ENCODE measurements at places on chromosomes 6 and 20. TPM values are rescaled to one million over a fixed set of nuclear protein-coding genes. Genes with fewer than 3 reads are reported as not detected.
A peak's percentile ranks its signal among the peaks of the same experiment; 100 is the strongest.

Gene C6orf52
- polyA plus RNA-seq, result 12.7 TPM

Gene CRIP3
- 8.4 TPM for polyA plus RNA-seq

DNA sequence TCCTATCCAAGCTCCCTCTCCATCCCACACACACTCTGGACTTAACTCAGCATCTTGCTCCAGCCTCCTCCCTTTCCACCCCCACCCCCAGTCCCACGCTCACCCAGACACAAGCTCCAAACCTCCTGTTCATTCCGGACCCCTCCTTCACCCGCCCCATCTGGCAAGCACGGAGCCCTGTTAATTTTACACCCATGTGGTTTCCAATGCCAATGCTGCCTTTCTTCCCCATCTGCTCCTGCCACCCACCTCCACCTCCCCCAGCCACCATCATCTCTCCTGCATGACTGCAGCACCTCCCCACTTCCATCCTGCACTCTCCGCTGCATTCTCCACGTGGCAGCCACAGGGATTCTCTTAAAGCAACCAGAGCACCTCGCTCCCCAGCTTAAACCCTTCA lies 9.9 kb upstream of the CDK5RAP1 start:
- H3K36me3 ChIP-seq, result peaks cover 46% of the 10 kb centered on the region
- H3K27me3 ChIP-seq, result no peaks in the 10 kb centered on the region
- no peak for DNase-seq
- H3K4me3 ChIP-seq, result no peak overlapping the region
- H3K27ac ChIP-seq, result no peak overlapping the region
- no peaks in the 10 kb centered on the region for H3K4me1 ChIP-seq

GRCh38 chr6:33088931-33089620 lies 13.3 kb downstream of the HLA-DPB1 start:
- no peaks in the 10 kb centered on the region for H3K4me1 ChIP-seq
- H3K36me3 ChIP-seq, result no peaks in the 10 kb centered on the region
- H3K4me3 ChIP-seq, result no peak overlapping the region
- DNase-seq, result no peak

GRCh38 chr6:10659699-10660348 lies 34.6 kb downstream of the C6orf52 start:
- H3K4me3 ChIP-seq, result peak overlapping the region; percentile 17
- no peak for DNase-seq
- H3K27me3 ChIP-seq, result no peaks in the 10 kb centered on the region
- H3K27ac ChIP-seq, result no peak overlapping the region
- H3K4me1 ChIP-seq, result no peaks in the 10 kb centered on the region

DNA sequence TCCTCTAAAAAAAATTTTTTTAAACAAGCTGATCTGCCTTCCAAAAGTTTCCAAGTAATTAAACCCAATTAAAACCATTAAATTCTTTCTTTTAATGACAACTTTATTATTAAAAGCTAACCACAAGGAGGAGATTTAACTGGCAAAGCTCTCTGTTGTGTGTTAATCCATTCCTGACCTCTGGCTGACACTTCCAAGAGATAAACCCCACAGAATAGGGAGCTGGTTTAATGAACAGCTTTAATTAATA lies 230.8 kb downstream of the EYA2 start:
- no peaks in the 10 kb centered on the region for H3K4me1 ChIP-seq
- H3K27me3 ChIP-seq, result peaks cover 11% of the 10 kb centered on the region
- no peaks in the 10 kb centered on the region for H3K36me3 ChIP-seq
- no peak overlapping the region for H3K27ac ChIP-seq
- DNase-seq, result no peak

DNA sequence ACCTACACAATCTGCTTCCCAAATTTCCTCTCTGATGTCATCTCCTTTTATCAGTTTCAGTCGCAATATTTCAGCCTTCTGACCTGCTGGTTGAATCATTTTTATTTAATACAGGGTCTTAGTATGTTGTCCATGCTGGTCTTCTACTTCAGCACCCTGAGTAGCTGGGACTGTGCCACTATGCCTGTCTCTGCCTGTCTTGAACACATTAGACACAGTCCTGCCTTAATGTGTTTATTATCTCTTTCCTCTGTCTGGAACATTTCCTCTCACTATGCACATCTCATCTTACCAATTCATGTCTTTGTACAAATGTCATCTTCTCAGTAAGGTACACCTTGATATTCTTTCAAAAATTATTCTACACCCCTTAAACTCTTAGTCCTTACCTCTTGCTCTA lies 106.5 kb downstream of the THEMIS start:
- H3K36me3 ChIP-seq, result no peaks in the 10 kb centered on the region
- DNase-seq, result no peak
- H3K4me1 ChIP-seq, result no peaks in the 10 kb centered on the region

DNA sequence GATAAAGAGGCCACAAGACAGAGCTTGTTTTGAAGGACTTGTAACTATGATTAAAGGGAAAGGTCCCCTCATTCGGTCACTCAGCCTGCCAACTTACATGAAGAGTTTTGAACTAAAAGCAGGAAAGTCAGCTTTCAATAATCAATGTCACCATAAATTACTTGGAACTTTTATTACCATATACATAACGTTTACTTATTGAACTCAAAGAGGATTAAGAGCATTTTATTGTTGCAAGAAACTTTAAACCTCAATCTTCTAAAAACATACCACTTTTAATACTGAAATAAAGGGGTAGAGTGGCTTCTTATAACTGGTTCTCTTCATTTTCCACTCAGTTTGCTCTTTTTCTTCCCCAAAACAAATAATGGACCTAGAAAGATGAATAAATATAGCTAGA lies 65.1 kb downstream of the CNKSR3 start:
- H3K36me3 ChIP-seq, result peaks cover 28% of the 10 kb centered on the region
- no peak overlapping the region for H3K4me3 ChIP-seq
- H3K27me3 ChIP-seq, result no peaks in the 10 kb centered on the region
- H3K4me1 ChIP-seq, result peaks cover 18% of the 10 kb centered on the region
- no peak overlapping the region for H3K27ac ChIP-seq

DNA sequence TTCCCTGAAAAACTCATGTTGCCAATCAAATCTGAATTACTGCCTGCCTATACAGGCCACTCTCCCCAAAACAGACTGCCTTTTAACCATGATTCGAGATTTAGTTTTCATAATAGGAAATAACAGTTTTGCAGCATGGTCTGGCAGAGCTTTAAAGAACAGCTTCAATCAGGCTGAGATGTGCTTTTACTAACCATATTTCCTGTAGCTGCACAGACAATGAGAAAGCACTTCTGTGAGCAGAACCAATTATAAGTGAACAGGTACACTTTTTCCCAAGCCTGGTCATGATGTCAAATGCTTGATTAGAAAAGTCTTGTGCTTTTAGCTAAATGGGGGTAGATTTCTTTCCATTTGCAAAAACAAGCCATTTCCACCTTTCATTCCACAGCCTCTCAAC lies 108.2 kb downstream of the THEMIS start:
- H3K4me3 ChIP-seq, result no peak overlapping the region
- no peaks in the 10 kb centered on the region for H3K4me1 ChIP-seq
- H3K27me3 ChIP-seq, result no peaks in the 10 kb centered on the region
- no peak overlapping the region for H3K27ac ChIP-seq
- DNase-seq, result no peak
